ENCODE measurements at places on chromosomes 3 and 15. TPM values are rescaled to one million over a fixed set of nuclear protein-coding genes. Genes with fewer than 3 reads are reported as not detected.

SLC35A5 gene
- total RNA-seq: 52.2 TPM

AHSG gene
- total RNA-seq: not detected

ZIC1 gene
- total RNA-seq: not detected

FBXO40 gene
- under 0.01 TPM for total RNA-seq

GASK1A gene
- total RNA-seq: not detected

CEP97 gene
- total RNA-seq: 5.2 TPM

GOLGA8S gene
- not detected for total RNA-seq

SLC28A1 gene
- not detected for total RNA-seq

TERC gene
- total RNA-seq: 16.6 TPM

CFAP92 gene
- total RNA-seq: 0.69 TPM

CYP8B1 gene
- total RNA-seq: not detected

SLC22A14 gene
- total RNA-seq: 0.31 TPM

SLC2A2 gene
- not detected for total RNA-seq

AP3S2 gene
- 20.6 TPM for total RNA-seq

KNG1 gene
- not detected for total RNA-seq

SLC25A36 gene
- 60.9 TPM for total RNA-seq

PARL gene
- 21.0 TPM for total RNA-seq

Measured in bladder microvascular endothelial cell (primary cell).